ENCODE measurements at places on chromosomes 5 and 9. TPM values are rescaled to one million over a fixed set of nuclear protein-coding genes. Genes with fewer than 3 reads are reported as not detected.

Gene NPR3
- 315 TPM for total RNA-seq

Gene ZNF658
- 3.9 TPM for total RNA-seq

Gene SPOCK1
- 125 TPM for total RNA-seq

Gene OCLN
- total RNA-seq = 3.2 TPM

Gene AFAP1L1
- 1.5 TPM for total RNA-seq

Gene MAPK9
- 31.1 TPM for total RNA-seq

Gene SLC34A3
- not detected for total RNA-seq

Gene SLC1A3
- total RNA-seq = 1.3 TPM

Gene AHRR
- 17.3 TPM for total RNA-seq

Gene OR1K1
- not detected for total RNA-seq

Gene LCNL1
- total RNA-seq = 5.8 TPM

Gene FBP1
- not detected for total RNA-seq

Gene RNF183
- not detected for total RNA-seq

Gene GRM6
- total RNA-seq = not detected

Gene SNCAIP
- 2.6 TPM for total RNA-seq

Gene STPG3
- not detected for total RNA-seq

Gene DNAH5
- total RNA-seq = 0.46 TPM

Gene SLC36A2
- total RNA-seq = not detected

Gene AGPAT2
- 23.4 TPM for total RNA-seq

Gene OLFM1
- 1.2 TPM for total RNA-seq

Gene DNAJB5
- total RNA-seq = 17.4 TPM

Gene SPINK6
- not detected for total RNA-seq

Gene PCDHGA9
- total RNA-seq = 0.97 TPM

Gene NR5A1
- total RNA-seq = not detected

Gene RGMB
- total RNA-seq = 27.7 TPM

Gene GPX8
- 198 TPM for total RNA-seq

Gene HTR4
- total RNA-seq = not detected

Gene OR1J2
- not detected for total RNA-seq

Gene RORB
- not detected for total RNA-seq

Gene FOXD1
- total RNA-seq = 28.6 TPM

Gene ZNF366
- not detected for total RNA-seq

Gene NR2F1-AS1
- 20.0 TPM for total RNA-seq

Gene KCNMB1
- 23.2 TPM for total RNA-seq

Gene CD14
- total RNA-seq = not detected

Gene CCNJL
- total RNA-seq = 11.4 TPM

Gene ST8SIA4
- 0.42 TPM for total RNA-seq

Gene RNF224
- not detected for total RNA-seq

Gene ORM2
- total RNA-seq = not detected

Gene CTSV
- total RNA-seq = 0.34 TPM

Gene ANKRA2
- total RNA-seq = 19.2 TPM

Gene CER1
- not detected for total RNA-seq

Gene CRB2
- not detected for total RNA-seq

Gene PTPN3
- 7.2 TPM for total RNA-seq

Gene ACTBL2
- 0.10 TPM for total RNA-seq

Gene GARIN3
- not detected for total RNA-seq

Gene FBXW2
- 72.9 TPM for total RNA-seq

Gene PCDHGA7
- 0.17 TPM for total RNA-seq

Gene AP3S1
- total RNA-seq = 105 TPM

Gene PCDHGA5
- 0.15 TPM for total RNA-seq

Gene NTNG2
- 4.8 TPM for total RNA-seq

Gene NUP214
- 36.0 TPM for total RNA-seq

Data from chondrocyte (in vitro differentiated cells).